GM18507 (cell line): ENCODE measurements at places on chromosomes 1 and 21.

DNA sequence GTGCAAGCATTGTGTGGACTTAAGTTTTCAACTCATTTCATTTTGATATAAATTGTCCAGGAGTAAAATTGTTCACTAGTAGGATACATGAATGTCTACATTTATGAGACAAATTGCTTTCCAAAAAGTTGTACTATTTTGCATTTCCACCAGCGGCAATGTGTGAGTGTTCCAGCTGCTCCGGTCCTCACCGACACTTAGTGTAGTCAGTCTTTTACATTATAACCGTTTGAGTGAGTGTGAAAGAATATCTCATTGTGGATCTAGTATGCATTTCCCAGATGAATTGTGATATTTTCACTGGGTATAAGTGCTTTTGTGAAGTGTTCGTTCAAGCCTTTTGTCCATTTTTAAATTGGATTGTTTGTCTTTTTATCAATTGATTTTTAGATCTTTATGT lies 111.5 kb upstream of the ARHGEF16 start:
- DNase-seq, result no peak

DNA sequence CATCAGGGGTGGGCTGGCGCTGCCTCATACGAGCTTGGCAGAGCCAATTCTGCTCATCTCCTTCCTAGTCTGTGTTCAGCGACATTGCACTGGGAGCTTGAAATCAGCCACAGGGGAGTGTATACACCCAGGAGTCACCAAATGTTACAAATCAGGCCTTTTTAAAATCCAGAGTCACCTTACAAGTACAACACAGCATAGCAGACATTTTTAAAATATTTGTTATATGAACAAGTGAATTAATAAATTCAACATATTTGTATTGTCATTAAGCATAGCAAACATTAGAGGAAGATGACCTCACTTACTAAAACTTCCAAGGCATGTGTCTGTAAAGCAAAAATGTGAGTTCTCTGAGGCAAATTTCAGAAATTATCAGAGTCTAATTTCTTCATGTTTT lies 210.0 kb downstream of the HLX start:
- DNase-seq, result no peak

DNA sequence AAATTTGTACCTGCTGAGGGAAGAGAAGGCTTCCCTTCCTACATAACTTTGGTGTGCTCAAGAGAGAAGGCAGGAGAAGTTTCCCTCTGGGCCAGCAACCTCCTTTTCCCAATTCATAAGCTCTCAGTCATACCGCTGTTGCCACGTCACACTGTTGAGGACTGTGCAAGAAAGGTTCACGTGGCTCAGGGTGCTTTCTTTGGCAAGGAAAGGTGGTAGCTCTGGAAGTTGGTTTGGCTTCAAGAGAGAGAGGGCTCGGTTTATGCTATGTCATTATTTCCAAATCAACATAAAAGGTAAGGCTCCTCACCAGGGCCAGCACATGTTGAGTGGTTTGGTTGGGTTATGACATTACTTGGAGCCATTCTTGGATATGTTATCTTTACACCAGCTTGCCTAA lies 77.3 kb downstream of the TNFSF18 start:
- DNase-seq, result no peak

GRCh38 chr1:4716406-4716805 lies 62.0 kb downstream of the AJAP1 start:
- no peak for DNase-seq

DNA sequence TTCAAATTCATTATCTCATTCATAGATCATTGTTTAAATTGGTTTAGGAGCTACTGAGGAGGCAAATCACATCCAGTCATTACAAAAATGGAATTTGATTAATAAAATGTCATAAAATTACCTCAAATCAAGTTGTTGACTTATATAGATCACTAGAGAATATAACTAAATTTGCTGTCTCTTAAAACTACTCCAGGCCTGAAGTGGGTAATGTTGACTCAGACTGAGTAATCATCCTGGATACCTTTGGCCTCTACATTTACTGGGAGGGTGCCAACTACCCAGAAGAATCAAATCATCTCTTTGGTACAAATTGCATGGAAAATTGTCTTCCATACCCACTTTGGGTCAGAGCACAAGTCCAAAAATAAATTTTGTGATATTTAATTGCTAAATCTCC lies 191.2 kb upstream of the GREM2 start:
- DNase-seq, result no peak

DNA sequence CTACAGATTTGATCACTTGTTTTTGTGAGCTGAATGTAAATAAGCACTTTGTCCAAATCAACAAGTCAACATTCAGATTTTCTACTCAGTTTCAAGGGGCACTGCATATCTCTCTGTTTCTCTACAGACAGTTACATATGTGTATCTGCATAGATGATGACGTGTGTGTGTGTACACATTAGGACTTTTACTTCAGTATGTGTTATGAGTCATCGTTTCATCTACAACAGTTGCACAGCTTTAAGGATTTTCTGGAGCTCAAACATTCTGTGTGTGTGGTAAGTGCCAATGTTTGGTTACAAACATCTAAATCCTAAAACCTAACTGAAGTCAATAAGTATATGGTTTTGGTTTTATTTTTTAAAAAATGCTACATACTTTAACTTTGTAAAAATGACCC lies 494.5 kb upstream of the PBX1 start:
- no peak for DNase-seq

- no peak for DNase-seq
These were observed 21.2 kb upstream of the LGALS8 start for GRCh38 chr1:236502579-236502971.

- DNase-seq, result no peak
These were observed 18.4 kb downstream of the DENND2D start for GRCh38 chr1:111182052-111182451.

GRCh38 chr21:14706712-14707510 lies 160.8 kb upstream of the SAMSN1 start:
- DNase-seq, result no peak

DNA sequence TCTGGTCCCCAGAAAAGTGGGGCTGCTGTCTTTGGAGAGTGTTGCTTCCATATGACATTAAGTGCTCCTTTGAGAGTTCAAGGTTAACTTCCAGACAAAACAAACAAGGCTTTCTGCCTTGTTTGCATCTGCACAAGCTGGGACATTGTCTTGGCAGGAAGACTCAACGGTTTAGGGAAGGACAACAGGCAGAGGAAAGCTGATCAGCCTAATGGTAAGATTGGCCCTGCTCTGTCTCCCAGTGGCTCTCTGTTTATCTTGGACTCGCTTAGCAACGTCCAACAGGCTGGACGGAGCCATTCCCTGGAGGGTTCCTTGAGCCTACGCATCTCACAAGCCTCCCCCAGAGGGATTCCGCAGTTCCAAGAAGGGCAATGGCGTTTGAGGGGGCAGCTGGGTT lies 62.2 kb upstream of the SLC44A3 start:
- DNase-seq, result no peak

- no peak for DNase-seq
These were observed 72.9 kb upstream of the ZNF678 start for GRCh38 chr1:227490478-227490877.

DNA sequence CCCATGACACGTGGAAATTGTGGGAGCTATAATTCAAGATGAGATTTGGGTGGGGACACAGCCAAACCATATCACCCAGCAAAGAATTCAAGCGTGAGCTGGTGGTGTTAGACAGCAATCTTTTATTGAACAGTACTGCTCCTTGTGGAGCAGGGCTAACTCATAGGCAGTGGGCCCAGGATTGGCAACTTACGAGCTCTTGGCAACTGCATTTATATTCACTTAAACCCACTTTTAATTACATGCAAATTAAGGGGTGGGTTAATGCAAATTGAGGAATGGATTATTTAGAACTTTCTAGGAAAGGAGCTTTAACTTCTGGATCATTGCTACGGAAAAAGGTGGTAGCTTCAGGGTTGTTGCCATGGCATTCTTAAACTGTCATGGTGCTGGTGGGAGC lies 135.6 kb upstream of the KAZN start:
- DNase-seq, result no peak

GRCh38 chr1:213986020-213986924 lies 1.5 kb upstream of the PROX1 start:
- DNase-seq, result no peak

GRCh38 chr1:40789661-40790430 lies 6.3 kb downstream of the KCNQ4 start:
- no peak for DNase-seq
